ENCODE measurements at places on chromosomes 2 and 18. TPM values are rescaled to one million over a fixed set of nuclear protein-coding genes. Genes with fewer than 3 reads are reported as not detected.

Gene NTSR2
- not detected for total RNA-seq

Gene PAIP2B
- 7.1 TPM for total RNA-seq

GRCh38 chr2:159797543-159798375 lies at the start of gene CD302:
Gene CD302 (minus strand): TSS chr2:159798208. CDS start chr2:159798198, 10 bp downstream.
- peak; percentile 76 for DNase-seq
- H3K4me3 ChIP-seq, result peak within 1 kb of the TSS; percentile 80
- no peaks in the 10 kb centered on the region for H3K36me3 ChIP-seq
- peak within 1 kb of the TSS; percentile 77 for H3K27ac ChIP-seq
- no peaks in the 10 kb centered on the region for H3K27me3 ChIP-seq

- H3K4me3 ChIP-seq, result no peak overlapping the region
- no peak for DNase-seq
- H3K27me3 ChIP-seq, result no peaks in the 10 kb centered on the region
- no peaks in the 10 kb centered on the region for H3K4me1 ChIP-seq
These were observed 10.5 kb downstream of the PLB1 start for GRCh38 chr2:28506112-28506910.

DNA sequence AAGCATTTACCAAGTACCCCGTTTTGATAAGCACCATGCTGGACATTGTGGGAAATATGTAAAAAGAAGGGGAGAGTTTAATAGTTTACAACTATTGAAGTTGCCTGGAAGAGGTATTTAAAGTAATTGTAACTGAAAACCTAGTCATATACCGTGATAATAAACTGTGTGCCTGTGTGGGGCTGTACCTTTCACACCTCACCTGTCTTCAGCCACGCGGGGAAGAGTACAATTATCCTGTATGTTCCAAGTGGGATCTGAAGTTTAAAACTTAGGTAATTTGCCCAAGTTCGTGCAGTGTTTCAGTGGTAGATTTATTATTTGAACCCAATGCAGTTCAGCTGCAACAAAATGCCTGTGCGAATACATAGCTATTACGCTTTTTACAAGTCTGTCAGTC lies 128.2 kb upstream of the TMEM200C start:
- H3K4me3 ChIP-seq, result no peak overlapping the region
- no peaks in the 10 kb centered on the region for H3K4me1 ChIP-seq
- no peak overlapping the region for H3K27ac ChIP-seq

DNA sequence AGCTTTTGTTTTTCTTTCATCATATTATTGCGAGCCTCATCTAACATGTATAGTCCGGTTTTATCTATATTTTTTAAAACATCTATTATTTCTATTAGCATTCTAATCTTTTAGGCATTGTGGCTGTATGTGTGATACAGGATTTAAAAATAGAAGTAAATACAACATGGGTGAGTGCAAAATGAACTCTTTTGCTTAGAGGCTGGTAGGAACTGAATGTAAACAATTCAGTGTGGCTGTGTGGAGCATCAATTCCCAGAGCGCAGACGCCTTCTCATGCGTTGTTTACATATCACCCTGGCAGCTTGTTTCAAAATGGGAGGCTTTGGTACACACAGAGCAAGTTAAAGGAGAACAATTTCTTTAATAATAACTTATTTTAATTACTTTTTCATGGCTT lies 836 bp downstream of the DTNA start:
- H3K27ac ChIP-seq, result no peak overlapping the region
- no peaks in the 10 kb centered on the region for H3K4me1 ChIP-seq
- H3K4me3 ChIP-seq, result no peak overlapping the region
- H3K36me3 ChIP-seq, result no peaks in the 10 kb centered on the region
- H3K27me3 ChIP-seq, result no peaks in the 10 kb centered on the region
